Esophagus (tissue), 2 donors: ENCODE measurements at places on chromosomes 3 and 15. TPM values are rescaled to one million over a fixed set of nuclear protein-coding genes. Genes with fewer than 3 reads are reported as not detected.

SLC28A1 gene
- 0.02 TPM for polyA plus RNA-seq

NISCH gene
- polyA plus RNA-seq, result 59.6 TPM

CPLX3 gene
- polyA plus RNA-seq, result 0.48 TPM

CYP1A1 gene
- polyA plus RNA-seq, result 1.9 TPM

OIP5 gene
- polyA plus RNA-seq, result 3.1 TPM

GNAT1 gene
- polyA plus RNA-seq, result 0.02 TPM

IL16 gene
- polyA plus RNA-seq, result 3.1 TPM

CPNE4 gene
- 0.05 TPM for polyA plus RNA-seq

CCRL2 gene
- 0.29 TPM for polyA plus RNA-seq

SMCO1 gene
- not detected for polyA plus RNA-seq

SLC7A14 gene
- polyA plus RNA-seq, result not detected

TEX55 gene
- not detected for polyA plus RNA-seq

SLC38A3 gene
- 0.11 TPM for polyA plus RNA-seq

PDIA3 gene
- polyA plus RNA-seq, result 140 TPM

THOC7 gene
- 223 TPM for polyA plus RNA-seq

IMPG2 gene
- polyA plus RNA-seq, result 0.02 TPM

GALNT15 gene
- 7.9 TPM for polyA plus RNA-seq

CHRFAM7A gene
- 0.16 TPM for polyA plus RNA-seq

PODXL2 gene
- polyA plus RNA-seq, result 2.5 TPM

LMAN1L gene
- 0.27 TPM for polyA plus RNA-seq

TRAIP gene
- 4.3 TPM for polyA plus RNA-seq

ITIH3 gene
- 1.1 TPM for polyA plus RNA-seq
